Right atrium auricular region (tissue), 2 donors: ENCODE measurements at places on chromosomes 4 and X. TPM values are rescaled to one million over a fixed set of nuclear protein-coding genes. Genes with fewer than 3 reads are reported as not detected.

KIF4A gene
- total RNA-seq = 0.08 TPM

BGN gene
- 141 TPM for total RNA-seq

RAP1GDS1 gene
- total RNA-seq = 7.5 TPM

HAUS3 gene
- 4.1 TPM for total RNA-seq

RHOXF1 gene
- not detected for total RNA-seq

LNX1 gene
- total RNA-seq = 4.5 TPM

PAGE4 gene
- total RNA-seq = not detected

LAMTOR3 gene
- total RNA-seq = 38.9 TPM

BMPR1B gene
- 0.82 TPM for total RNA-seq

WNK3 gene
- 3.0 TPM for total RNA-seq

CACNA1F gene
- 0.11 TPM for total RNA-seq

TRAM1L1 gene
- total RNA-seq = 0.90 TPM

GRCh38 chr4:126807132-126807531 is 825.6 kb upstream of the INTU start:
- no peak for DNase-seq

- no peak for DNase-seq
Observed at GRCh38 chr4:59960143-59960542, 1240.0 kb upstream of the ADGRL3 start.

GRCh38 chr4:114334884-114335330 is 263.7 kb upstream of the UGT8 start:
- no peak for DNase-seq

DNA sequence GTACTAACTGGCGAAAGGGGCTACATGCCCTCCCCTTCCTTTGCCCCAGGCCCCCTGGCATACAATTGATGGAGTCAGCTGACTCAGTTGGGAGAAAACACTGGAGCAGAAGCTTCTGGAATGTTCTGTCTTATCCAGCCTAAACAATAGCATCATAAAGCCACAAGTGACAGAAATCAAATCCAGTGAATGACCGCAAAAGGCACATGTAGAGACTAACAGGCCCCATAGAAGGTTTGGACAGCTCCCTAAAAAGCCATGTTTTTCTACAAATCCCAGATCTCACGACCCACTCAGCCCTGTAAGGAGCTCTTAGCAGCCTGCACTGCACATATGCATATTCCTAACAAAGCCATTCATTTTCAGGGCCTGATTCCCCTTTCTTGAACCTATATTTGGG is 25.1 kb downstream of the SCARB2 start:
- DNase-seq = no peak

DNA sequence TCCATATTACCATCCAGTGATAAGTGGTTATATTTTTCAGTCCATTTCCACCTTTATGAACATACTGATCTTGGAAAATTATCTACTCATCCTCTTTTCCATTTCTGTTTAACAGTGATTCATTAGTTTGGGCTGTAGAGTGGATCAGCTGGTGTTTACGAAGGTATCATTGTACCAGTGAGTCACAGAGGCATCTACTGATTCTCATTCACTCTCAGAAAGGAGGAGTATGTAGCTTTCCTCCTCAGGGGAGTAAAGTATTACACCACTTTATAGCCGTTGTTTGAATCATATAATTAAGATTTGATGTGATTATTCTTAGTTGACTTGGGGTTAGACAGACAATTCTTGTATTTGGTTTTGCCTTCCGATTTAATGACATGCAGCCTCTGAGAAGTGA is 74.7 kb downstream of the GALNT7 start:
- no peak for DNase-seq

- DNase-seq = no peak
Observed at GRCh38 chr4:39936565-39937418, 40.9 kb downstream of the PDS5A start.

GRCh38 chr4:57291911-57292310 is 181.7 kb upstream of the IGFBP7 start:
- no peak for DNase-seq

GRCh38 chr4:149933883-149934282 is 118.2 kb upstream of the IQCM start:
- no peak for DNase-seq

DNA sequence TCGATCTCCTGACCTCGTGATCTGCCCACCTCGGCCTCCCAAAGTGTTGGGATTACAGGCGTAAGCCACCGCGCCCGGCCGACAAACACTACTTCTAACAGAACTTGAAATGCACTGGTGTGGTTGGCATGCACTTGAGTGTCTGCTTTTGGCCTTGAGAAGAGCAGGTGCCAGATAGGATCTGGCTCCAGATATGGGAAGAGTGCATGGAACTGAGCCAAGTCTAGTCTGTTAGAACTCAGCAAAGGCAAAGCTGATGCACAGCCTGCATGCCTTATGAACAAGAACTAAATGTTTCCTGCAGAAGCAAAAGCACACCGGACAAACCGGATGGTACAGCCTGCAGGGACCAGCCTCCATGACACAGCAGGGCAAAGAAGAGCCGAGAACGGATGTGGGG is 35.1 kb upstream of the TBL1X start:
- no peak for DNase-seq

DNA sequence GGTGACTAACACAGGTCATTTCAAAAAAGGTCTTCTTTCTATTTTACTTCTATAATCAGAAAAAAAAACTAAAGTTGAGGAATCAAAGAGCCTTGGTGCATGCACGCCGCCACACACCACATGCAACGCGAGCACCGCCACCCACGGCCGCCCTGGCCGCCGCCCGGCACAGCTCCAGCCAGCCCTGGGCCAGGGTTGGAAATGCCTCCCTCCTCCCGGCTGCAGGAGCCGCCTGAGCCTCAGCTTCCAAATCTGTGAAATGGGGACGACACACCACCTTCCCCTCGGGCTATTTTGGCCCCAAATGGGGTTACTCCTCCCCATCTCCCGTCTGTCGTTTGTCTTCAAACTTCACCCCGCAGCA is 39.7 kb upstream of the MAN2B2 start:
- DNase-seq = no peak

GRCh38 chrX:154401045-154401799 is 3.0 kb downstream of the RPL10 start:
- DNase-seq = no peak

- DNase-seq = no peak
Observed at GRCh38 chr4:16677001-16677944, 221.2 kb downstream of the LDB2 start.

GRCh38 chr4:150578745-150579501 is 3.0 kb upstream of the MAB21L2 start:
- DNase-seq = no peak

DNA sequence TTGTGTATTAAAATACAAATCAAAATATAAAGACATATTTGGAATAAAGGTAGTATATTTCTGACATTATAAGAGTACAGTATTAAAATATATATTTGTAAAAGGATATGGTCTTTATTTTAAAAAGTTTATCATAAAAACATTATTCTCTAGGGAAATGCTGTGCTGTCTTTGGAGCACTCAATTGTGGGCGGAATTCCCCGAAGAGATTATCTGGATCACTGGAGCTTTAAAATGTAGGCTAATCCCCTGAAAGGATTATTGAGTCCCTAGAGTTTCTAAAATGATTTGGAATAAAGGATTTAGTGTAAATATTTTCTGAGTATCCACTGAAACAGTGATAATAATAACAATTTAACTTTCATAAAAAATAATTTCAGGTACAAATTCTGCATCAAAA is 1239.4 kb downstream of the TECRL start:
- no peak for DNase-seq

DNA sequence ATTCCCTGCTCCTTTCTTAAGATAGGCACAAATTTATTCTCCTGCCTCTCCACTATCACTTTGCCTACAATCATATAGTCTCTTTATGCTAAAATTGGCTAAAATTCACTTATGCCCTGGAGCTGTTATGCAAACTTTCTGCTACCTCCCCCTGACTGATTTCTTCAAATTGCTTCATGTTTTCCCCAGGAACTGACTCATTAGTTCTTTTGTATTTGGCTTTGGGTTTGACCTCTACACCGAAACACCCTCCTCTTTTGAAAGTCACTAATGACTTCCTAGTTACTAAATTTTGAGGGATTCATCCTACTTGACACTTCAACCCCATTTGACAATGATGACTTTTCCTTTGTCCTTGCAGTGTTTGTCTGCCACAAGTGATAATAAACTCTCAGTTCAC is 222.6 kb downstream of the NDST4 start:
- DNase-seq = no peak

- no peak for DNase-seq
Observed at GRCh38 chrX:37824491-37825214, 22.7 kb downstream of the DYNLT3 start.
